ENCODE measurements at places on chromosomes 5 and 9.

DNA sequence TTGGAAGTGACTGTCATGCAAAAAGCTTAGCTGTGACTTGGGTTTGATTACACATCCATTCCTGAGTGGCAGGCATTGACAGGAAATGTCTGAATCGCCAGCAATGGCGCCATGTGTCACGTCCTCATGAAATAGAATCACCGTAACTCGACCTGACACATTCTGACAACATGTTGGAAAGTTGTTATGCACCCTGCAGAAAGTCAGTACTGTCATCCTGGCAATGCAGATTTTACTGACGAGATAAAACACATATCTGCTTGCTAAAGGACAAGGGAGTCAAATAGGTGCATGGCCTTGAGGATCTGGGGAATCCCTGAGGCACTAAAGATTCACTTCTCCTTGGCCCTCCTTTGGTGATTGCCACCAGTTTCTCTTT lies 344.2 kb downstream of the SPATA31D1 start:
- DNase-seq = no peak

- DNase-seq = no peak
Measured at GRCh38 chr5:109099081-109099480, 310.7 kb downstream of the PJA2 start.

DNA sequence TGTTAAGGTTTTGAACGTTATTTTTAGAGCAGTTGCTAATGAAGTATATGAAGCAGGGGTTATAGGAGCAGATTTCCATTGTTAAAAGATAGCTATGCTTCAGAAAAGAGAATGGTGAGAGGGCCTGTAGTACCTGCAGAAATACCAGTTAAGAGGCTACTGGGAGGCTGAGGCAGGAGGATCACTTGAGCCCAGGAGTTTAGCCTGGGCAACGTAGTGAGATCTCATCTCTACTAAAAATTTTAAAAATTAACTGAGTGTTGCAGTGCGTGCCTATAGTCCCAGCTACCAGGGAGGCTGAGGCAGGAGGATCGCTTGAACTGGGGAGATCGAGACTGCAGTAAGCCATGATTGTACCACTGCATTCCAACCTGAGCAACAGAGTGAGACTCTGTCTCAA lies 148.8 kb downstream of the ZCCHC7 start:
- DNase-seq = no peak

DNA sequence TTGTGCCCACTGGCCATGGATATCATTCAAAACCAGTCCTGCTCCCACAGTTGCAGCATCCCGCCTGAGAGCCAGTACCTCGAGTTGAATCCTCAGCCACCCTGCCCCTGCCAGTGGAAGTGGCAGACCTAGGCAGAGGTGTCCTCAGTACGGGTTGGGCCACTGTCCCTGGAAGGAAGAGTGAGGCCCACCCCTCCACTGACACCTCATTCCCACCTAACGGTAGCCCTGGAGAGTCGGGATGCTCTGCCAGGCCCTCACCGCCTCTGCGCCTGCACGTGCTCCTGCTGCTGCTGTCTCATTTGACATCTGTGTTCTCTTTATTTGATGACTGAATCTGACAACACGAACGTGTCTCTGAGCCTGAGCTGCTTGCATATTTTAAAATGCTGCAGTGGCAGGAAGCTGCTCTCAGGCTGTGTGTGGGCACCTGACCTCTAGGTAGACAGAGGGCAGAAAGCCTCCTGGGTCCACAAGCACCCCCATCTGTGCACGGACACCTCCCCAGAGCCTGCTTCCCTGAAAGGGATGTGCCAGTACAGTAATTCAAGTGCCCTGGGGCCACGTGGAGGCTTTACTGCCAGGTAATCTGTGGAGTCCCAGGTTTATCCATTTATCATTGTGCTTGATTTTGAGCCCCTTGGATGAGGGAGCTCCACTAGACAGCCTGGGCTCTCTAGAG lies 194.7 kb downstream of the CACNA1B start:
- DNase-seq = no peak

DNA sequence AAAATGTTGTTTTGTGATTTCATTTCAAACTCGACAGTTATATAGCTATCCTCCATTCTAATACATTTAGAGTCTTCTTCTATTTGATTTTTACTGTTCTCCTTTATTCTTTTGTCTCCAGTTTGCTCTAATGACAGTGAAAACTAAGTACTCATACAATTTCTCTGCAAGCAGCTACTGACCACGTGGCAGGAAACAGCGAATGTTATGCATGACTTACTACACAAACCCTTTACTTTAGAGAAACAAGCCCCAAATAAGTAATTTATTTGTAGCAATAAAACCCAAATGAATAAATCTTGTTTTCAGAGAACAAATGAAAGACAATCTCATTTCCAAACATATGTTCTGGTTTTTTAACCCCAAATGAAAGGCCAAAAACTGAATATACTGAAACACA lies 41.9 kb downstream of the CDH6 start:
- DNase-seq = no peak

DNA sequence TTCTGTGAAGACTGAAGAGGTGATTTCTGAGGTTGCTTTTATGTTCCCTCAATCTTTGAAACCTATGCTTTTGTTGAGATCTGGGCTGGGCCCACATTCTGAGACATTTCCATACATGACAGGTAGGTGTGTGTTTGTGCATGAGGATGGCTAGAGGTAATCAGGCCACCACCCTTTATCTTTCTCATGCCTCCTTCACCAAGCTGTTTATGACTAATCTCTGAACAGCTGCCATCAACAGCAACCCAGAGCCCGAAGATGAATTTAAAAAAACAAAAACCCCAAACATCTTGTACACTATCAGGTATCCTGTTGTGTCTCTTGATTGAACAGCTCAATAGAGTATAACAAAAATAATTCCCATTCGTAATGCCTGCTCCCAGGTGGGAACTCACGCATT lies 12.6 kb upstream of the C5orf46 start:
- DNase-seq = no peak

DNA sequence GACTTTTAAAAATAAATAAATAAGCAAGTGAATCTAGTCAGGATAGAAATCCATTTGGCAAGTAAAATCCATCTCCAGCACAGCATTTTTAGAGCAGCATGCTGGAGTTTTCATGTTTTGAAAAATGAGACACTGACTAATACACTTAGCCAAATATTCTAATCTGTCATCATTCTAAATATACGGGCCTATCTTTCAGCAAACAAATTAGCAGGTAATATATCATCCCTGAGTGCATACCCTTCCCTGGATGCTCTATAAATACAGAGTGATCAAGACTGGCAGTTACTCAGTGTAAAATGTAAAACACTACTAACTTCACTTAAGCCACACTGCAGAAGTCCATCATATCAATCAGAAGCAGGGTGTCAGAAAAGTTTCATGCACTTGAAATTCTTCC lies 58.4 kb downstream of the MLLT3 start:
- no peak for DNase-seq
